Activated CD8-positive, alpha-beta memory T cell treated with anti-CD3 and anti-CD28 coated beads for 48 hours (primary cell): ENCODE measurements at places on chromosomes 3 and 15.

DNA sequence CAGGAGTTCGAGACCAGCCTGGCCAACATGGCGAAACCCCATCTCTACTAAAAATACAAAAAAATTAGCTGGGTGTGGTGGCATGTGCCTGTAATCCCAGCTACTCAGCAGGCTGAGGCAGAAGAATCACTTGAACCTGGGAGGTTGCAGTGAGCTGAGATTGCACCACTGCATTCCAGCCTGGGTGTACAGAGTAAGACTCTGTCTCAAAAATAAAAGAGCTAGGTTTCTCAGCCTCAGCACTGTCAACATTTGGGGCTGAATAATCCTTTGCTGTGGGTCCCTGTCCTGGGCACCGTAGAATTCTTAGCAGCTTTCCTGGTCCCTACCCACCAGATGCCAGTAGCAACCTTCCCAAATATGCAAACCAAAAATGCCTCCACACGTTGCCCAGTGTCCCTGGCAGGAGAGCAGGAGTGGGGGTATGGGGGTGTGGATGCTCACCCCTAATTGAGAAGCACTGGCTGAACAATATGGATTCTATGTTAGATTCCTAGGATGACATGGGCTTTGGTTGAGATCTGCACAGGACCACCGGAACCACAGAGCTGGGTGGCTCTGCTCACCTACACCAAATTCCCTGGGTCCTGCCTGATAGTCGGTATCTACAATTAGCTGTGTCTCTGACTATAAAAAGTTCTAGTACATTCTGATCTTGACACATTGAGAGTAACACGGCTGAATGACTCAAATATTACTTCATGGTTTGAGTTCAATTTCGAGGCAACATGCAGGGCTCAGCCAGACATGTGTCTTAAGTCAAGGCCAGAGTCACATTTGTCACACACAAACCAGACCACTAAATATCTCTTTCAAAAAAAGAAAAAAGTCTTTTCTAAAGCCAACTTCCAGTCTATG, 577.0 kb upstream of the MDFIC2 start:
- DNase-seq = no peak

GRCh38 chr3:112127522-112128494, 5.2 kb downstream of the GCSAM start:
- no peak for DNase-seq

DNA sequence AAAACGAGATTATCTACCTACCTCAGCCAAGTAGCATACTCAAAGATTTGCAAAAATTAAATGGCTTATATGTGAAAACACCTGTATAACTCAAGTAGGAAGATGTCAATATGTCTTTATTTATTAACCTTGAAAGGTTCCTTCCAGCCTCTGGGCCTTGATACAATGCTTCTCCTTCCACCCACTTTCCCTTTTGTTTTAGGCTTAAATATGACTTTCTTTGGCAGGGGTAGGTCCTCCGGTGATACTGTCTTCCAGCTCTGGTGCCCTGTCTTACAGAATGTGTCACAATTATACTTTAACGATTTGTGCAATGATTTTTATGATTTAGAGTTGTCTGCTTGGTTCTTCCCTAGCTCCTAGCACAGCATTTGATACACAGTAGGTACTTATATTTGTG, 4.1 kb downstream of the LINS1 start:
- no peak for DNase-seq

GRCh38 chr15:88655103-88655553, 16.3 kb downstream of the ISG20 start:
- DNase-seq = no peak

DNA sequence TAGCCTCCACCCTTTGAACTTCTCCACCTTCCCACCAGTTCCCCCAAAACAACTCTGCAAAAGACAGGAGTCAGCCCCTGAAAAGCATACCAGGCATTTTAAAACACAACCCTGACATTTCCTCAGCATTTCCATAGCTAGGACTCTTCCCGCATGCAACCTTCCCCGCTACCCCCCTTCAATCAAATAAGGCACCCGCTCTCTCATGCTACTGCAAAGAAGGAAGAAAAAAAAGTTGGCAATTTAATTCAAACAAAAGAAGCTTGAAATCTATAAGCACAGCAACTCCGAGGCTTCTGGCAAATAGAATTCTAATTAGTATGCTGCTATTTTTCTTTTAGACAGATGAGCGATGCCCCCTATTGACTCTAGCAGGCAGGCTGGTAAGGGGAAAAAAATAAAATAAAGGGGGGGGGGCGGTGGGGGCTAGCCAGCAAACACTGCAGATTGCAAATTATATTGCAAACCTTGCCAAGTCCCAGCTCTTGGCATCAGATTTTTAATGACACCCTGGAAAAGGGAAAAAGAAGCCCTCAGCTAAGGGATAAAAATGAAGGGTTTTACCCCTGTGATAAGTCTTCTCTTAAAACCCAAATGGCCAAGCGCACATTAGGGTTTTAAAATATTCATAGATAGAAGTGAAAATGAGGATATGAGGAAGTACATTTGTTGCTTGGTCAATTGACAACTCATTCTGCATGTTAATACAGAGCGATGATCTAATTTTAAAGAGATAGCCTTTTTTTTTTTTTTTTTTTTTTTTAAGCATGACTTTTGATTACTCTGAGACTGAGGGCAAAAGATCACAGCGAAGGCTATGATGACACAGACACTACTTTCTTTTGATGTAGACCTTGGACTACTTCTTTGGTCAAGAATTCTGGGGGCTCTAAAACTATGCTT, 255.2 kb downstream of the NR2F2 start:
- no peak for DNase-seq

DNA sequence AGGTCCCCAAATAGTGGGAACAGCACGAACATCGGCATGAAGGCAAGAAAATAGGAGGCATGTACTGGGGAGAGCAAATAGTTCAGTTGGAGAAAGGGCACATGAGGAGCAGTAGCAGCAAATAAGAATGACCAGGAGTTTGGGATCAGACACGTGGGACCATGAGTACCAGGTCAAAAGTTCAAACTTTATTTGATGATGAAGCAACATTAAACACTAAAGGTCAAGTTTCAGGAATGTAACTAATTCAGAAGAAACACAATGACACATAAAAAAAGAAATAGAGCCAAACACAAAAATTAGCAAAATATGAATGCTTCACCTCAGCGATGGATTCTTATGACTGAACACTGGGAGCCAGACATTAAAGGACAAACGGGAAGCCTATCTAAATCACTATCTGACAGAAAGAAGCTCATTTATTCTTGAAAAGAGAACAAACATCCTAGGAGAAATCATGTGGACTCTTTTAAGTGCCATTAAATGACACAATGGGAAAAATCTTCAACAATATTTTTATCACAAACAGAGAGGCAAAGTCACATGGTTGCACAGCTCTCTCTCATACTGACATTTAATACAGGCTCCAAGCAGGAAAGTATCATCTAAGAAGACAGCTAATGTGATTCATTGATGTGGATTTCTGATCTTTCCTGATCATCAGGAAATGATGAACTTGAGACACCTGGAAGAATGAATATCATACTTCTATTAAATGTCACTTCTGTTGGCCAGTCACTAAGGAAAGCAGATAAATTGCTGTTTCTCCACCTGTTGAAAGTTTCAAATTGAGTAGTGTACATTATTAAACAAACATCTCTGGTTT, 216.9 kb upstream of the THBS1 start:
- no peak for DNase-seq

DNA sequence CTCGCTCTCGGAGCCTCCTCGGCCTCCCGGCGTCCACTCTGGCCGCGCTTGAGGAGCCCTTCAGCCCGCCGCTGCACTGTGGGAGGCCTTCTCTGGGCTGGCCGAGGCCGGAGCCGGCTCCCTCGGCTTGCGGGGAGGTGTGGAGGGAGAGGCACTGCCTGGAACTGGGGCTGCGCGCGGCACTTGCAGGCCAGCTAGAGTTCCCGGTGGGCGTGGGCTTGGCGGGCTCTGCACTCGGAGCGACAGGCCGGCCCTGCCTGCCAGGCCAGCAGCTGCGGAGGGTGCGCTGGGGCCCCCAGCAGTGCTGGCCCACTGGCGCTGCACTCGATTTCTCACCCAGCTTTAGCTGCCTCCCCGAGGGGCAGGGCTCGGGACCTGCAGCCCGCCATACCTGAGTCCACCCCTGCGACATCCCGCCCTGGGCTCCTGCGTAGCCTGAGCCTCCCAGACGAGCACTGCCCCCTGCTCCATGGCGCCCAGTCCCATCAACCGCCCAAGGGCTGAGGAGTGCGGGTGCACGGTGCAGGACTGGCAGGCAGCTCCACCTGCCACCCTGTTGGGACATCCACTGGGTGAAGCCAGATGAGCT, 765.0 kb downstream of the IGSF11 start:
- DNase-seq = no peak

GRCh38 chr3:56889131-56889530, 87.4 kb upstream of the ARHGEF3 start:
- DNase-seq = no peak

DNA sequence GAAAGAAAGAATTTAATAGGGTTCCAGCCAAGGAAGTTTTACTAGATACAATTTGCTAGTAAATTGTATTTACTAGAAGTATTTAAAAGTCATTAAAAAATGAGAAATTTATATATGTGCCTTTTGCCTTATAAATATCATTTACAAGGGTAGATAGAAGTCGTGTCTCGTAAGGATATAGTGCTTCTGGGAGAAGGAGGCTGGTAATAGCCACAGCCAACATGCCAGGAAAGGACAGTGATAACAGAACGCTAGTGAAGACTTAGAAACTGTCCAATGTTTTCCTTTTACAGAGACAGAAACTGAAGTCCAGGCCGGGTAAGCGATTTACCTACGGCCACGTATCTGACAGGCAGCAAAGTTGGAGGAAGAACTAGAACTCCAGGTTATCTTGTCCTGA, 113.5 kb upstream of the LRRN1 start:
- no peak for DNase-seq

- no peak for DNase-seq
Observed at GRCh38 chr3:14505001-14505802, 34.9 kb downstream of the GRIP2 start.

DNA sequence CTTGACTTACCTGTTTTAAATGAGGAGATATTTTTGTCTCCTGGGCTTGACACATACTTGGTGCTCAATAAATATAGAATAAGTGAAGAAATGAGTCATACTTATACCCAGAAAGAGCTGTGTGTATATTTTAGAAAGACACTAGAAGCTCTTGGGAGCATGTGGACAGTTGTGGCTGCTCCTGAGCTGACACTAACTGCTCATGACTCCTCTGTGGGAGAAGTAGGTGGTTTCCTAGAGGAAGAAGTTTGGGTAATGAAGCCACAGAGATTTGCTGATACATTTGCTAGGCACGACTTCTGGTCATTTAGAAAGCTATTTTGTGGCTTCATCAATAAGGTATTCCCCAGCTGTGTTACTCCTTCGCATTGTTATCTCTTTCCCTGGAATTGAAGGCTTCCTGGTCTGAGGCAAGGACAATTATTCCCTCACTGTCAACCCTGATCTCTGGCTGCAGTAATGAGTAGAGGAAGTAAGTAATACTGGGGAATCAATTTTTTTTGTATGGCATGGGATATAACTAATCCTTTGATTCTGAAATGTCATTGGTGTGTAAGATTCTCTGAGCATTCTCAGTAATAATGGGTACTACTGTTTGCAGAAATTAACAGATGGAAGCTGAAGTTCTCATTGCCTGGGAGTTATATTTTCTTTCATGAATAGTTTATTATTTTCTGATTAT, 79.6 kb upstream of the DCBLD2 start:
- no peak for DNase-seq

- DNase-seq = no peak
Observed at GRCh38 chr15:41881086-41881485, 12.8 kb downstream of the SPTBN5 start.

DNA sequence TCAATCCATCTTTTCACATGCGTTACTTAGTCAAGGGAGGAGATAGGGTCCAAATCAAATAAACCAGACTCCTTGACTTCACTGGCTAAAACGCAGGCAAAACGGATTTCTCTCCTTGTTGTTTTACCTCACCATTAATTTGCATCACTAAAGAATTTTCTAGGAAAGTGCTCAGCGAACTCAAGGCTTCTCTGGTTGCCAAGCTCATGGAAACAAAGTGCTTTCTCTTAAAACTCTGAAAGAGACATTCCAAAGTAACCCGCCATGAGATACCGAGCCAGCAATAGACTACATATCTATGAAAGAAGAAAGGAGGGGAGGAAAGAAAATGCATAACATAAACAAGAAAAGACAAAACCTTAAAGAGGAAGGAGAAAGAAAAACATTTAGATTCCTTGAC, 211.7 kb upstream of the WNT5A start:
- no peak for DNase-seq

GRCh38 chr15:31317421-31318327, 9.0 kb upstream of the KLF13 start:
- no peak for DNase-seq

- DNase-seq = no peak
Observed at GRCh38 chr3:128794067-128794768, 68.2 kb downstream of the RAB7A start.

DNA sequence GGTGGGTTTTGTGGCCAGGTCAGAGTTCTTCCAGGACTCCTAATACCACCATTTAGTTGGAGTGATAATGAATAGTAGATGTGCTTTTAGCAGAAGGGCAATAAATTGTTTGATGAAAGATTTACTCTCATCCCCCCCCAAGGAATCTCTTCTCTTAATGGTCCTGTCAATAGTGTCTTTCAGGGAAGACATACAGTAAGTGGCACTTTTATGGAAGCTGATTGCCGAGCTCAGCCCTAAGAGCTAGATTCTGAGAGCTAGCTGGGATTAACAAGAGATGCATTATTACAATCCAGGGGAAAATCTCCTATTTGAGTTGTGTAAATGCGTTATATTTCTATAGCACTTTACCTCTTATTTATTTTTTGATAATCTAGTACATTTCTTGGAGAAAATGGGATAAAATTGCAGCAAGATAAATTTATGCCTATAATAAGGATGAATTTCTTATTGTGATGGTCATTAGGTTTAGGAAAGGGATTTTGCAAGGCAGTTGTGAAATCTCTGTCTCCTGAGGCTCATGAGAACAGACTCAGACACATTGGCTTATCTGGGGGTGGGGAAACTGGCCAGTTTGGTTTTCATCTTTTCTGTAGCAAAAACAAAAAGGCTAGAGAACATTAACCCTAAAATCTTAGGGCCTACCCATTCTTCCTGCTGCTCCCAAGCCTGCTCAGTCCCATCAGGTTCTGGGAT, 41.6 kb upstream of the CLSTN2 start:
- no peak for DNase-seq

DNA sequence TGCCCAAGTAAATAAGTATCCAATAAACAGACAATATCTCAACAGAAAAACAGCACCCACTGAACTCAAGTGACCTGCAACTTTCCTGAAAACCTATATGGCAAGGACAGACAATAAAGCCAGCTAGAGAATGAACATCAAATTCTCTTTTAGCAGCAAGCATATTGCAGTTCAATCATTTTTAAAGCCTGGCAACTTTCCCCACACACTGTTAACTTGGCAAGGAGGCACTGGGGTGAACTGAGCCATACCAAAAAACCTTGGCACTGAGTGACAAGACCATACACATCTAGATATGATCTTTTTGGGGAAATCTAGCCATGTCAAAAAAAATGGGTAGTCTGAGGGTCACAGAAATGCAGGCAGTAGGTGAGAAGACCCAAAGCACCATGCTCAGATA, 174.6 kb downstream of the STT3B start:
- DNase-seq = no peak

DNA sequence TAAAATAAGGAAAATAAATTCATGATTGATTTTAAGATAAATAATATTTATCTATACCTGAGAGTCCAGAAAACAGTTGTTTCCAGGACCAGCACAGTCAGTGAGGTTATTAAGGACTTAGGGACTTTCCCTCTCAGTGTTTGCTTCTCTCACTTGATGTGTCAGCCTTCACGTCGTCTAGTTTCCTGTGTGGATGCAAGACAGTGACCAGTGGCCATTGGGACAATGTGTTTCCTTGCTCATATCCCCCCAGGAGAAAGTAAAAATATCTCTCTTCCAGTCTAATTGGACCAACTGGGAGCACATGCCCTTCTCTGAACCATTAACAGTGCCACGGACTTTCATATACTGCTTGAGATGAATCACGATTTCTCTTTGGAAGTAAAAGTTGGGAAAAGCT, 157.8 kb upstream of the CTNNB1 start:
- DNase-seq = no peak
